Activated naive CD4-positive, alpha-beta T cell treated with anti-CD3 and anti-CD28 coated beads, Interleukin-2, amount 50 U/mL, for 72 hours (primary cell): ENCODE measurements at places on chromosomes 16 and 17.

DNA sequence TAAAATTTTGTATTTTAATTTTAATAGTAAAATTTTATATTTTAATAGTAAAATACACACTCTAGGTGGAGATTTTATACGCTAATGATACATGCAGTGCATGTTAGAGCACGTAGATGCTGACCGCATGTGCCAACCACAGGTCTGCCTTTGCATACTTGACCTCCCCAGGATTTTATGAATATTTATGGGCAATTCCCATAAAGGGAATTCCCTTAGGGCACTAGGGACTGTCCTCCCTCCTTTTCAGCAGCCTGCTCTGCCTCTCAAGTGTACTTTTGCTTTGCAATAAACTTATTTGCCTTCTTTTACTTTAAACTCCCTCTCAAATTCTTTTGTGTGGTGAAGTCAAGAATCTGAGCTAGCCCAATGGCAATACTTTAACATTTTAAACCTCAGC, 217.7 kb upstream of the CDH8 start:
- DNase-seq, result no peak

GRCh38 chr16:86982912-86983311, 334.3 kb downstream of the C16orf95 start:
- DNase-seq, result no peak

GRCh38 chr17:34456121-34456520, 93.1 kb upstream of the CCL1 start:
- DNase-seq, result no peak

GRCh38 chr17:56074361-56074890, 78.8 kb upstream of the ANKFN1 start:
- no peak for DNase-seq

GRCh38 chr16:65274566-65274965, 152.7 kb upstream of the CDH11 start:
- no peak for DNase-seq

DNA sequence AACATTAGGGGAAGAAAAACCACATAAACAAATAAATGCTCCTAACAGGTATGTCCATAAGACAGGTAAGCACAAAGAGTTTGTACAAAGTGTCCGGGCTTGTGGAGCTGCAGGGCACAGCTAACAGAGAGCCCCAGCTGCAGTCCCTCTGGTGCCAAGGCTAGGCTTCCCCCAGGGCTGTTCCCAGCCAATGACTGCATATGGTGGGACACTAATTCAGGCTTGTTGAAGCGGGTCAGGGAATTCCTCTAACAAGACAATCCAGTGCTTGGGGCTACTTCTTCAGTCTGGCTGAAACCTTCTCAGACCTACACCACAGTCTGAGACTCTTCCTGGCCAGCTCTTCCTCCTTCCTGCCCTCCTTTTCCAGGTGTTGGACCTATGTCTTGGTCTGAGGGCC, 51.7 kb upstream of the ALDH3A1 start:
- DNase-seq, result no peak

GRCh38 chr17:79840269-79840988, 1.2 kb upstream of the CBX4 start:
- DNase-seq, result peak; percentile 34

DNA sequence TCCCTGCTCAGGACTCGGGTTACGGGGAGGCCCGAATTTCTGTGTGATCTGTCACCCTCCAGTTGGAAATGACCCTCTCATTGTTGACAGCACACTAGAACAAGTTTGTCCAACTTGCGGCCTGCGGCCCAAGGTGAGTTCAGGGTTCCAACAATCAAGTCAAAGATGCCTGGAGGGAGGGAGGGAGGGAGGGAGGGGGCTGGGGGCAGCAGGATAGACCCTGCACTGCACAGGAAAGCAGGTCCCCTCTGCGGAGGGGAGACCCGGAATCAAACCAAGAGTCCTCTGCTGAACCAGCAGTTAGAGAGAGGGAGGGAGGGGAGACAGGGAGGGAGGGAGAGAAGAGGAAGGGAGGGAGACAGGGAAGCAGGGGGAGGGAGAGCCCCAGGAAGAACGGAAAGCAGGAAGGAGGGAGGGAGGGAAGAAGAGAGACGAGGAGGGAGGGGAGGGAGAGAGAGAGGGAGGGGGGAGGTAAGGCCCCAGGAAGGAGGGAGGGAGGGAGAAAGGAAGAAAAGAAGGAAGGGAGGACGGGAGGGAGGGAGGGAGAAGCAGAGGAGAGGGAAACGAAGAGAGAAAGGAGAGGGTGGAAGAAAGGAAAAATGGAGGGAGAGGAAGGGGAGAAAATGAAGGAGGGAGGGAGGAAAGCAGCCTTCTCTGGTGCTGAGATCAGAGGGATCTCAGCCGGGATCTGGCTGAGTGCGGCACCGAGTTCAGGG, 96.7 kb upstream of the CDH5 start:
- no peak for DNase-seq

- no peak for DNase-seq
These were observed 57.5 kb downstream of the METRNL start for GRCh38 chr17:83136931-83137330.

DNA sequence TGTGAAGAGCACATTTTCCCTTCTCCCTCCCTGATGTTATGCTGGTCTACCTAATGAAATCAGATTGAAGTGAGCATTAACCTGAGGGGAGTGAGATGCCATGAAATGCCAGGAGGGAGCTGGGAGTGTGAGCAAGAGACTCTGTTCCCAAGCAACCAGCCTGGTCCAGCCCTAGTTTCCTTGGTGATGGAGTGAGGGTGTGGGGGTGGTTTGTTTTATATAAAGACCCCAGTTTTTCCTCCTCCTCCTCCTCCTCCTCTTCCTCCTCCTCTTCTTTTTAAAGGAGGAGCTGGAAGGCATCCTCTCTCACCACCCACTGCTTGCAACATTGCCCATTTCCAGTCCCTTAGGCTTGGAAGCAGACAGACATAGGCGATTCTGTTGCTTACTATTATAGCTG, 97.1 kb downstream of the DNAH3 start:
- no peak for DNase-seq

GRCh38 chr17:19510903-19511302, 22.8 kb upstream of the SLC47A1 start:
- no peak for DNase-seq

GRCh38 chr17:7132511-7133094, 18.0 kb upstream of the ASGR2 start:
- peak; percentile 58 for DNase-seq

GRCh38 chr17:35218915-35219314, 24.0 kb upstream of the SLFN5 start:
- no peak for DNase-seq

GRCh38 chr16:69077251-69077650, 28.2 kb upstream of the HAS3 start:
- DNase-seq, result no peak

DNA sequence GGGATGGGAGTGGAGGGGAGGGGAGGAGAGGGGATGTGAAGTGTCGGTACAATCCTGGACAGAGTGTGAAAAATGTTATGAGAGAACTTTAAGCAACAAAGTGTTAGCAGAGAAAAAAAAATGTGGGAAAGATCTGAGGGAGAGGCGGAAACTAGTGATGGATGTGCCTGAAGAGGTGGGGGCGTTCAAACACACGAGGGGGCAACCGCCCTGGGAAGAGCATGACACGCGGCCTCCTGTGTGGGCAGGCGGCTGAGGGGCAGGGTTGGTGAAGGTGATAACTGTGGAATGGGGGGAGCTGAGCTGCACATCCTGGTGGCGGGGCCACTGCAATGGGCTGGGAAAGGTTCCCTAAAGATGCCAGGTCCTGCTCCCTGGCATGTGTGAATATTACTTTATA, 30.1 kb downstream of the IFT140 start:
- no peak for DNase-seq

- DNase-seq, result no peak
These were observed 24.0 kb downstream of the LLGL2 start for GRCh38 chr17:75549246-75550138.

- peak; percentile 39 for DNase-seq
These were observed 27.7 kb downstream of the CLUH start for GRCh38 chr17:2683912-2684311.

DNA sequence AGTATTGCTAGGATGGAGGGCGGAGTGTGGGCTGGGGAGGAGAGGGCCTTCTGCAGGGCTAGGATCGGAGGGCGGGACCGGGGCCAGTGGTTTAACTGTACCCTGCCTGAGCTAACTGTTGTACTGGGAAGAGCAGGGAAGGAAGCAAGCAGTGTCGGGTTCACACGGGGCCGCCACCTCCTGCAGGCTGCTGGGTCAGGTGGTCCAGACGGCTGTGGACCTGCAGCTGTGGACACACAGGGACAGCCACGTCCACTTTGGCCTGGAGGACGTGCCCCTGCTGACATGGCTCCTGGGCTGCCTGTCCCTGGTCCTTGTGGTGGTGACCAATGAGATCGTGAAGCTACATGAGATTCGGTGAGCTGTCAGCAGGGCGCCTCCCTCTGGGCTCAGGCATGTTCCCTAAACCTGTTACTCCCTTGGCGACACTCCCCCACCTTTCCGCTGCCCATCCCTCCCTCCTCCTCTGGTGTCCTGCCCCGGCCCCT, 16.6 kb downstream of the CASKIN2 start:
- DNase-seq, result no peak

GRCh38 chr17:82684228-82684841, 14.2 kb downstream of the RAB40B start:
- no peak for DNase-seq

- DNase-seq, result no peak
These were observed 83.4 kb downstream of the HIC1 start for GRCh38 chr17:2138318-2138717.

- no peak for DNase-seq
These were observed 116.9 kb downstream of the TANC2 start for GRCh38 chr17:63082952-63083351.

- DNase-seq, result no peak
These were observed 24.6 kb upstream of the SLC5A11 start for GRCh38 chr16:24821129-24821528.

- DNase-seq, result no peak
These were observed 217.9 kb upstream of the PSMD7 start for GRCh38 chr16:74078511-74079231.

DNA sequence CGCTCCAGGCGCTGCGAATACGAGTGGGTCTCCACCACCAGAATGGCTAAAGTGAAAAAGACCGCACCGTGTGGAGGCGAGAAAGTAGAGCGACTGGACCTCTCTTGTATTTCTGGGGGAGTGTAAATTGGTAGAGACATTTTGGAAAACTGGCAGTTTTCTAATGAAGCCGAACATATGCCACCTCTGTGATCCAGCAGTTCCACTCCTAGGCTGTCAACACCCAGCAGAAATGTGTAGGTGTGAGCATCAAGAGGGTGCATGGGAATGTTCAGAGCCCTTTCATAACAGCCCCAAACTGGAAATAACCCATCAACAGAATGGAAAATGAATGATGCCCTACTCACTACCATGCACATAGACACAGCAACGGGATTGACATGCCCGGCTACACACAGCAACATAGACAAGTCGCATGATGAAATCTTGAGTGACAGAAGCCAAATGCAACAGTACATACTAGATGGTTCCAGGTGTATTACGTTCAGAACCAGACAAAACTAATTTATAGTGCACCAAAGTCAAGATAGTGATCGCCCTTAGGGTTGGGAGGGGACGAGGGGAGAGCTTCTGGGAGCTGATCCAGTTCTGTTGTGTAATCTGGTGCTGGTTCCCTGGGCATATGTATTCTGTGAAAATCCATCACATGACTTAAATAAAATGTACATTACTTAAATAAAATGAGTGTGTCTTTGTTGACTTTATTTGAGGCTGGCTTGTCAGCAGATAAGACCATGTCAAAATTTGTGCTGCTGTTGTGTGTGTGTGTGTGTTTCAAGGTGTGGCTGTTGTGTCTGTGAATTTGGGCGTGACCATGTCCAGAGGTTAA, 877 bp upstream of the BCL7C start:
- DNase-seq, result no peak

DNA sequence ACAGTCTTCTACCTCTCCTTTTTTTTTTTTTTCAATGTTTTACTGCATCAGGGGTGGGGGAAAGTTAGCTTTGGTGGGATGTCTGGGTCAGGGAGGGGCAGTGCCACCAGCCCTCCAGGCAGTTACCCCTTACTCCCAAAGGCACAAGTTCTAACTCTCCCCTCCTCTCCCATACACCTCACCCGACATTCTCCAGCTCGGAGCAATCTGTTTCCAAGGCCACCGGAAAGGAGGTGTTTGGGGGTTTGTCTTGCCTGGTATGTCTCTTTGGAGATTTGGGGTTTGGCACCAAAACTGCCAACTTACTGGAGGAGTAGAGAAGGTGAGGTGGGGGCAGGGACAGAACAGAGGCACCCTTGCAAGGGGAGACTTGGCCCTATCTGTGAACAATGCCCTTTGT, 4.7 kb downstream of the DLX3 start:
- no peak for DNase-seq

DNA sequence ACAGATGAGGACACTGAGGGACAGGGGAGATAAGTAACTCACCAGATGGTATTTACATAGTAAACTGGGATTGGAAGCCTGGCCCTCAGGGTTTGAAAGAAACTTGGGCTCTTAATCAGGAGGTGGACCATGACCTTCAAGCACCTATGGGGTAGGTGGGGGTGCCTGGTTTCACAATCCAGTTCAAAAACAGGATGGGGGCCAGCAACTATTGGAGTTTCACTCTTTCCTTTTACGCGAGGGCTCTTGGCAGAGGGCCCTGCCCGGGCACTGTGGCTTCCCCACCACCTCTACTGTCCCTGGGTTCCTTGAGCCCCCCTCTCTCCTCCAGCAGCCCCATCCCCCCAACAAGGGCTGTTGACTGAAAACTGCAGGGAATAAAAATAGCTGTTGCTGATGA, 11.3 kb upstream of the PRR29 start:
- DNase-seq, result no peak

DNA sequence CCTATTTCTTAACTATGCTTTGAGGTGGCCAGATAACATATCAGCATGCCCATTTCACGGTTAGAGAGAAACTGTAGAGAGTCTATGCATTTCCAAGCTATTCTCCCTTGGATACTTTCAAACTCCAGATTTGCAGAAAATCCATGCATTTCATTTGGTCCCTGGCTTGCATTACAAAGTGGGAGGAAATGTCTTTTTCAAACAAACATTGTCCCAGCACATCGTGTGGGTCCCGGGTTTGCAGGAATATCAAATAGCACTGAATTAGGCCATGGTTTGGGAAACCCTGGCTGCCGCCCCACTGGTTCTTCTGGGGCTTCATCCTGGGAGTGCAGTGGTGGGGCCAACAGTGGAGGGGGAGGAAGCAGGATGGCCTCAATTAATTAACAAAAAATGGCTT, 171.9 kb downstream of the IRX5 start:
- no peak for DNase-seq

- no peak for DNase-seq
These were observed 358.5 kb upstream of the PMFBP1 start for GRCh38 chr16:72530434-72530833.

- no peak for DNase-seq
These were observed 17.9 kb upstream of the NSMCE1 start for GRCh38 chr16:27286451-27286850.

DNA sequence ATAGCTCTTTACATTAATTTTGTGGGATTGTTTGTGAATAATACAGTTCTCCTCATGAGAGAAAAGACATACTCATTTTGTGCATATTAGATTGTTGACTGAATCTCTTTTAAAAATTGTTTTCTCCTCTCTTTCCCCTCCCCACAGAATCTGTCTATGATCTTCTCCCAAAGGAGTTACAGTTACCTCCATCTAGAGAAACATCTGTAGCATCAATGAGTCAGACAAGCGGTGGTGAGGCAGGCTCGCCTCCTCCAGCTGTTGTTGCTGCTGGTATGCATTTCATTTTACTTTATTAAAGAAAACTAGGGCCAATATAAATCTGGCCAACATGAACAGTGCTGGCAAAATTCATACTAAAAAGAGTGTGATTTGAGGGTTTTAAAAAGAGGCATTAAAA, 60.5 kb downstream of the NFAT5 start:
- DNase-seq, result no peak

GRCh38 chr16:83312015-83312717, 495.6 kb upstream of the HSBP1 start:
- DNase-seq, result no peak

- DNase-seq, result no peak
These were observed 114.5 kb upstream of the MAF start for GRCh38 chr16:79715061-79715460.
